Sigmoid colon (tissue), 7 donors: ENCODE measurements at places on chromosomes 5 and 9. TPM values are rescaled to one million over a fixed set of nuclear protein-coding genes. Genes with fewer than 3 reads are reported as not detected.

The ORM1 gene
- not detected for total RNA-seq

DNA sequence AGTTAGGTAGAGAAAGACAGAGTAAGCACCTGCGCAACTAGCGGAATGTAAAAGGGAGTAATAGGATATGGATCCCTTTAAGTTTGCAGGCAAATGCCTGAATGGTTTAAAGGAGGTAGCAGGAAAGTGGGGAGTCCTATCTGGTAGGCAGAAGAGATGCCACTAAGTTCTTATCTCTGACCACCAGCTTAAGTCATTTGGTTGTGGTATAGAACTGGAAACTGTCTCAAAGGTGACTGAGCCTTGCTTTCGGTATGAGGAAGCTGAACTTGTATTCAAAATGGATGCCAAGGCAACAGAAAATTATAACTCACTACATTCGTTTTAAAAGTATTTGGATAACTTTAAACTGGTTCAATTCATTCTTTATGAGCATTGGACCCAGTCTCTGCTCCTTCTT lies 475.6 kb downstream of the DMRTA1 start:
- no peak for DNase-seq

GRCh38 chr5:160367261-160367660 lies 3.2 kb downstream of the C1QTNF2 start:
- DNase-seq: no peak

GRCh38 chr5:175250426-175250825 lies 193.6 kb downstream of the DRD1 start:
- DNase-seq: no peak

DNA sequence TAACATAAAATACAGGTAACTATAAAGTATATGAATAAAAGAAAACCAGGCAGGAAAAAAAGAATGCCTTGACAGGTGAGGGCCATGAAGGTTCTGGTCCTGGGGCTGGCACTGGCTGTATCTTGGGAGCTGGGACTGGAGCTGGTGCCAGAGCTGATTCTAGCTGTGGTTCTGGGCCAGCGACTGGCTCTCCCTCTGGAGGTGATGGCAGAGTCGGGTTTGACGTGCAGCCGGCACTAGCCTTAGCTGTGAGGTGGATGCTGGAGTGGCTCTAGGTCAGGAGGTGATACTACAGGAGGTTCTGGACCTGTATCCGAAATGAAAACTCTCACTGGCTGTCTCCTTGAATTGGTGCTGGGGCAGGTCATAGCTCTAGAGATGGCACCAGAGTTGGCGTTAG lies 22.3 kb downstream of the OBP2B start:
- peak; percentile 40 for DNase-seq

The PPP1R2B gene
- total RNA-seq: not detected

DNA sequence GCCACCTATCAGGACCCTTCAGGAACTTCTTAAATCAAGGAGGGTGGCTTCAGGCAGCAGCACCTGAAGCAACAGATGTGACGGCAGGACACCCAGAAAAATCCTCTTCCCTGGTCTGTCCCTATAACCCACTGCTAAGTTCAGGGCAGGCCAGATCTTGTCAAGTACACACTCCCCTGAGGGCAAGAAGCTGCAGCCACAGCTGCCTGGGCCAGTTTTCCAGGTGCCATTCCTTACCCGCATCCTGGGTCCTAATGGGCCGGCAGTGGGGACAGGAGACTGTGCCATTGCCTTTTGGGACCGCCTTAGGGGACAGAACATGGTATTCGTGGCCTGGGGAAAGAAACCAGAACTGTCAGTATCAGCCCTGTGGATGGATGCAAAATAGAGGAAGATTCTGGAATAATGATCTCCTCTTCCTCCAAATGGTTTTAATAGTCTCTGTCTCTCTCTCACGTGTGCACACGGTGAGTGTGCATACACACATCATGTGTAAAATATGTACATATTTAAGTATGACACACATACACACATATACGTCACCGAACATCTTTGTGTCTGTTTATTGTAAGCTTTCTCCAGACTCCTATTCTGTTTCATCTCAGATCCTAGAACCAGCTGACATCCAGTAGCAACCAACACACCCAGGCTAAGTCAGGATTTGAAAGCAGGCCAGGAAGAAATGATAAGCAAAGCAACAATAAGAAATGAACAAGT lies 14.0 kb downstream of the ORM2 start:
- DNase-seq: no peak

- DNase-seq: no peak
Observed at GRCh38 chr5:146516151-146516475, at the start of gene GPR151. Gene GPR151, minus strand, starts transcription at chr5:146516190. Its CDS starts 77 bp downstream, at chr5:146516113.

GRCh38 chr9:70534471-70534870 lies 120.0 kb upstream of the KLF9 start:
- DNase-seq: no peak

The GADD45G gene
- 19.7 TPM for total RNA-seq

GRCh38 chr5:675111-675870 lies 17.9 kb downstream of the TPPP start:
- DNase-seq: peak; percentile 59

DNA sequence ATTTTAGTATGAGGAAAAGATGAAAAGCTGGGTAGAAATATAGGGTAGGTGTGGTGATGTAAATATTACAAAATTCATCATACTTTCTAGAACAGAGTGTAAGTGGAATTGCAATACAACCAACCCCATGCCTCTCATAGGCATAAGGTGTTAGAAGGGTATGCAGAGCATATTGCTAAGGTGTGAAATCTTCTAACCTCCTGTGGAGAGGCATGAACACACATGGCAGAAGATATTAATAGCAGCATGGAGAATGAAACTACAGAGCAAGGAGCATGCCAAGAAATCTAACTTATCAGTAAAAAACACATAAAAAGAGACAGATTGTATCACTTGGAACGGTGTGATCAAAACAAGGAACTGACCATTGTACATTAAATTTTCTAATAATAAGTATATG lies 441.5 kb downstream of the CDH18 start:
- DNase-seq: no peak

DNA sequence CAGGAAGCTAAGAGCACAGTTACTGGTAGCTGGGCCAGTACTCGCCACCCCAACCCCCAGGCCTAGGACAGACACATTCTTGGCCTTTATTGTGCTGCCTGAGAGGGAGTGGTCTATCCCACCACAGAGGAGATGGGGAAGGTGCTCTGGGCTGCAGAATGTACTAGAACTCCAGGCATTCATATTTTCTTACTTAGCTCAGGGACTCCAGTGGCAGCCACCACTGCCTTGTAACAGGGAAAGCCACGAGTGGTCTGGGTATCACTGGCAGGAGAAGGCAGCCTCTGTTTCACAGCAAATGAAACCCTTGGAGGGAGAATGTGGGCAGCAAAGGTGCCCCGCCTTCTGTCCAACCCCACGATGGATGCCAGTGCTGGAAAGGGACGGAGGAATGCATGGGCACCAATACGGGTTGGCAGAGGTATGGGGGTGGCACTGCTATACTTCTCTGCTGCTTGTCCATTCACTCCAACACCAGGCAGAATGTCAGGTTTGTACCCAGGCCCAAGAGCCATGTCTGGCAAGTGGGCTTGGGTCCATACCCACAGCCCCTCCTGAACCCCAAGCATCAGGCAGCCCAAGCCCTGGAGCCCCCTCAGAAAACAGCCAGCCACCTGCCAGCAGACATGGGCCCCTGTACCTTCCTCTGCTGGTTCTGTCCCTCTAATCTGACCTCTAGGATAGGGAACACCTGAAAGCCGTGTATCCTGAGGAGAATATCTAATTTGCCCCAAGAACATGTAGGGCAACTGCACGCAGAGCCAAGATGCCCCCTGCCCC lies 4.6 kb downstream of the SEPTIN8 start:
- DNase-seq: peak; percentile 35

The PCDHB12 gene
- total RNA-seq: 7.2 TPM

DNA sequence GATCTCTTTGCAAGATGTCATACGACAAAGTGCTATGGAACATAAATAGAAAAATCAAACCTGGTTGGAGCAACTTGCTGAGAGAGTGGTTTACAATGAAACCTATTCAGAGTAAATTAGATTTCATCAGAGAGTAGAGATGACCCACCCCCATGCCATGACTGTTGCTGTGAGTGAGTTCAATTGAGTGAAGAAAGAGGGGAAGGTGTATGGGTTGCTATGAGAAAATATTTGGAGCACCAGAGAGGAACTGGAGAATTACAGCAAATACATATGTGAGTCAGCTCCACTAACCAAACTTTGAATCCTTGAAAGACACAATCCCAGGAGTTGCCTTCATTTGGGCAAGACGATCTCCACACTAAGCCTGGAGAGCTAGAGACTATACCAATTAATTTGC lies 217.2 kb downstream of the RFX3 start:
- DNase-seq: no peak

GRCh38 chr5:59893429-59894227 lies at the start of gene PDE4D:
Gene PDE4D, minus strand, starts transcription at chr5:59893726.
- DNase-seq: peak; percentile 67

DNA sequence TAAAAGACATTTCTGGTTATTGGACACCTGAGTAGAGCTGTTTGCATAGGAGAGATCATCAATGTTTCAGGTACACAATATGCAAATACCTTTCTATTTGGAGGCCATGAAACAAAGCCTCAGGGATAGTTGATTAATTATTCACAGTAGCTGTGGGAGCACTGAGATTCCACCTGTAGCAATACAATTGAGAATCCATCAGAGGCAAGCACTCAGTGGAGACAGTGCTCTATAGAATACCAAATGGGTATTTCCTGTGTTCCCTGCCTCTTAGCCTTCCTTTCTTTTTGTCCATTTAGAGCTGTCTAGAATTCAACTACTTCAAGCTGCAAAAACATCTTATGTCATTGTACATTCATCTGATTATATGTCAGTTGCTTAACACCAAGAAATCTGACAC lies 1754.0 kb upstream of the ACO1 start:
- no peak for DNase-seq

DNA sequence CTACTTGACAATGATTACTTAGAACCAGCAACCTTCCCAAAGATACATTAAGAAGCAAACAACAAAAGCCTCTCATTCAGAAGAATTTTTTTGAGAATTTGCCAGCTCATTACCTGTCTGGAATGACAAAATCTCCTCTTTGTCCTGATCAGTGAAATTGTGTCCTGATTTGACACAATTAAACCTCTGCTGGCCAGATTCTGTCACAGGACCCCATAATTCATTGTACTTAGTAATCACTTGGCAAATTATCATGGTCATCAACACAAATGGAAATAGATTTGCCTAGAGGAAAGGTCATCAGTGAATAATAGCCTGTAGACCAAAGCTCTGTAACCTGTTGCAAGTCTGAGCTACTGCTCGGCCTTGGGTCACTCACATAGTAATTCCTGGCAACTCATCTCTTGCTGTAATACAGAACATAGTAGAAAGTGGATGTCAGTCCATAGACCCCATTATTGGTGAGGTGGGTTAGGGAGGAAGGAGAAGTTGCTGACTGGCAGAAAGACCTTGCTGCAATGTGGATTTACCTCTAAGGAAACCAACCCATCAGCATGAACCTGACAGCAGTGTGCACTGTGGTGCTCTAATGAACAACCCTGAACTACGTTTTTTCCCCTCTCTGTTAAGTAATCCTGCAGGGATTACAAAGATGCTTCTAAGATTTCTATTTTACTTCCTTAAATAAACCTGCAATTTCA lies 370.1 kb downstream of the KIAA0825 start:
- DNase-seq: no peak

DNA sequence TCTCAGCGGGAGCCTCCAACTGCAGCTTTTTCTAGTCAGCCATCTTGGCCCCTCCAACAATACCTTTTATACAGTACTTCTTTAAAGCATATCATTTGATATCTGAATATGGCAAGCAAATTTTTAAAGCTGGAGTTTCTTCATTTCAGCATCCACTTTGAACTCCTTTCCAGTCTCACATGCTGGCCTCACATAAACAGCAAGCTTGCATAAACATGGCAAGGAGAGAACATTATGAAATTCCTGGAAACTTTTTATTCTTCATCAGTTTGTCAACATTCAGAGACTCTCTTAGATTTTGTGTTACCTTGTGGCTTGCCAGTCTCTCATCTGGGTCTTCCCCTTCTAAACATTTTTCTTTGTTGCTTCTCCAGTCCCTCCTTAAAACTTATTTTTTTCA lies 745.3 kb downstream of the NR2F1-AS1 start:
- no peak for DNase-seq

GRCh38 chr9:118384531-118385100 lies 680.4 kb downstream of the TLR4 start:
- DNase-seq: no peak

GRCh38 chr9:85089188-85089969 lies 419.9 kb downstream of the NTRK2 start:
- DNase-seq: no peak

DNA sequence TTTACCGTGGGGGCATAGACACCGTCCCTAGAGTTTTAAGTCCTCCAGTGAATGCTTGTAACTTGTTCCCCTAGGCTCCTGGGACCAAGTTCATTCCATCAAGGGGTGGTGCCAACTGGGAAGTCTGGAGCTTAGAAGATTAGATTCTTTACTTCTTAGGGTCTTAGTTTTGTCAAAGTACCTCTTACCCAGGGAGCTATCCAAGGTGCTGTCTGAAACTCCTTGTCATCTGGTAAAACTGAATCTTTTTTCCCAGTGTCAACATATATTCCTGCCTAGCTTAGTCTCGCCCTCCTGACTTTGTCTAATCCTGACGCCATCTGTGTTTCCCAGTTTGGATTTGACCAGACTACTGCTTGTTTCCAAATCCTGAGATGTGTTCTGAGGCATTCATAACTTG lies 41.6 kb downstream of the MAMDC2 start:
- no peak for DNase-seq

- no peak for DNase-seq
Observed at GRCh38 chr9:6414247-6414641, 1.2 kb downstream of the UHRF2 start.

DNA sequence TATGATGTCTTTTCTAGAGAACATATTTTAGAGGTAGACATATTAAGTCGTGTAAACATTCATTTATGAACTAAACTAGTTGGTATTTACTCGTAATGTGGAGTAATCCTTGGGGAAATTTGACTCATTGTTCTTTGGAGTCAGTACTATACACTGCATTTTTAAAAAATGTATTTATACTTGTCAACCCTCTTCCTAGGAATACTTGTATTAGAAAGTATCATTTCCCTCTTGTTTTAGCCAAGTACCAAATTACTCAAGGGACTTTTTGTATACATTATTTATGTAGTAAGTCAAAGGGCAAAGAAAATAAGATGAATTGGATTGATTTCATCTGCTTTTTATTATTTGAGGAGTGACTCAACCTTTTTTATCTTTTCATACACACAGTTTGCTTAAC lies 248.1 kb upstream of the IZUMO3 start:
- DNase-seq: no peak
